Keratinocyte (primary cell): ENCODE measurements at places on chromosomes 1 and 21.

GRCh38 chr1:26686795-26687194, 9.0 kb upstream of the ARID1A start:
- DNase-seq: no peak

DNA sequence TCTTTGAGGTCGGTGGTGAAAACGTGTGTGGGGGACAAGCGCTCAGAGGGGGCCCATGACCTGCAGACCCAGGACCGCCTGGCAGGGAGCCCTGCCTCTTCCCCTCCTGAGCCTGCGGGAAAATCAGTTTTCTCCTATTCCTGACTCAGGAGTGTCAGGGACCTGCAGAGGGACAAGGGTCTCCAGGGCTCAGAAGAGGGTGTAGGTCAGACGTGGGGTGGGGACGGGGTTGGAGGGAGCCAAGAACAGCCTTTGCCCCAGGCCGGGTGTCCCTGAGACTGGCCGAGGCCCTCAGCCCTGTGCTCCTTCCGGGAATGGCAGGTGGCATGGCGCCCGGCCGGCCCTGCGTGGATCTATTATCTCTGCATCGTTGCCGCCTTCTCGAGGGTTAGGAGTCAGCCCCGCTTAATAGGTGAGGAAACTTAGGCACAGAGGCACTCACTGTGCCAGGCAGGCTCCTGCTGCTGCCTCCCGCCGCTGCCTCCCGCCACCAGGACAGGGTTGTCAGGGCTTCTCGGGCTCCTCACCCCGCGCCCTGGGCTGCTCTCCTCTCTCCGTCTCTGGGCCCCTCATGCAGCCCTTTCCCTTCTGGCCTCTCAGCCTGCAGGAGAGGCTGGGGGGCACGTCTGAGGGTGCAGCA, 37.5 kb downstream of the AJAP1 start:
- no peak for DNase-seq

DNA sequence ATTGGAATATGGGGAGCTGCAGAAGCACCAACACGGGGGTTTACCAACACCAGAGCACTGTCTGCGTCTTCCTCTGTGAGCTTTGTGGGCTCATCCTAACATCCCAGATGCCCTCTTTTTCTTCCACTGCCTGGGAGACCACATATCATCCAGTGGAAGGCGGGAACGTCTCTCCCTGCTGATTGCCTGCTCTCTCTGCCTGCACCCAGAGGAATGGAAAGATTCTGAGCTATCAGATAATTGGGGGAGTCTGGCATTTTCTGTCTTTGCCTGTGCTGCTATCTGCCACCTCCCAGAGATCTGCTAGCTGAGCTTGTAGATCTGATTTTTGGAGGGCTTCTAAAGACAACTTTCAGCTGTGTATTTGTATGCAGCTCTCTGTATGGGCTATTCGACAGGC, 166.2 kb upstream of the PLXNA2 start:
- no peak for DNase-seq

DNA sequence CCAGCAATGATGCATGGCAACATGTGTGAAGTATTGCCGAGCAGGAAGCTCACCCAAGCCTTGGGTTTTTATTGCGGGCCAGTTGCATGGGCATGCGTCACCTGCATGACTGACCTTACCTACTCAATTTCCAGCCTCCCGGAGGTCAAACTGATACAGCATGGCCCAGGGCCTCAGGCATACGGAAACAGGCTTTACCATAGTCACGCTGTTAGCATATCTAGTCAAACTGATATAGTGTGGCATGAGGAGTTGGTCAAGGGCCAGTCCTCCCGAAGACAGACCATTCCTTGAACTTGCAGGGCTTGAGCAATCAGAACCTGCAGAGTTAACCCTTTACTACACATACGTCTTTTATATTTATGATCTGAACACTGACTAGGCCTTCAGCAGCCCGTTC, 6.4 kb upstream of the DUSP12 start:
- DNase-seq: no peak

DNA sequence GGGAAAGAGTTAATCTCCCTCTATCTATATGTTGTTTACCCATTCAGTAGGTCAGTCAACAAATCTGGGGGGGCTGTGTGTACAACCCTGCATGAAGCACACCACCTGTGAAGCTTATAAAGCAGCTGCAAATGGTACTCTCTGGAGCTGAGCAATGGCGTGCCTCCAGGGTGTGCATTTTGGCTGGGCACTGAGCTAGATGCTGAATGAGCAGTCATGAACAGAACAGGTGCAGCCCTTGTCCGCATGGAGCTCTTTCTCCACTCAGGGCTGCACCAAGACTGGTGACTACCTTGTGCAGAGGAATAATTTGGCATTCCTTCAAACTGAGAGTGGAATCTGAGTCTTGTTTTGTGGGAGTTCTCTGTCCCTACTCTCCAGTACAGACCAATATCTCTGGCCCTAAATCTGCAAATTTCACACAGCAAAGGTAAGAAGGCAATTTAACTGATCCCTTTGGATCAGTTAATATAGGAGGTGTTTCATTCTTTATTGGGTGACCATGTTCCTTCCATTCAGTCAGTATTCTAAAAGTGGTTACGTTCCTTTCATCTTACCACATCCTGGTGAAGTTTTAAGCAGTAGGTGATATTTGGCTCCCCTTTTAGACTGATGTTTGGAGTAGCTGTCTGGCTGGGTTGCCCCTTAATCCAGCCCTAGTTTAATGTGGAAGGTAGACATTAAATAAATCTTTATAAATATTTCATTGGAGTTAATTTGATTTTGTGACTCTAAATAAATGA, 76.0 kb downstream of the GPR88 start:
- DNase-seq: no peak

DNA sequence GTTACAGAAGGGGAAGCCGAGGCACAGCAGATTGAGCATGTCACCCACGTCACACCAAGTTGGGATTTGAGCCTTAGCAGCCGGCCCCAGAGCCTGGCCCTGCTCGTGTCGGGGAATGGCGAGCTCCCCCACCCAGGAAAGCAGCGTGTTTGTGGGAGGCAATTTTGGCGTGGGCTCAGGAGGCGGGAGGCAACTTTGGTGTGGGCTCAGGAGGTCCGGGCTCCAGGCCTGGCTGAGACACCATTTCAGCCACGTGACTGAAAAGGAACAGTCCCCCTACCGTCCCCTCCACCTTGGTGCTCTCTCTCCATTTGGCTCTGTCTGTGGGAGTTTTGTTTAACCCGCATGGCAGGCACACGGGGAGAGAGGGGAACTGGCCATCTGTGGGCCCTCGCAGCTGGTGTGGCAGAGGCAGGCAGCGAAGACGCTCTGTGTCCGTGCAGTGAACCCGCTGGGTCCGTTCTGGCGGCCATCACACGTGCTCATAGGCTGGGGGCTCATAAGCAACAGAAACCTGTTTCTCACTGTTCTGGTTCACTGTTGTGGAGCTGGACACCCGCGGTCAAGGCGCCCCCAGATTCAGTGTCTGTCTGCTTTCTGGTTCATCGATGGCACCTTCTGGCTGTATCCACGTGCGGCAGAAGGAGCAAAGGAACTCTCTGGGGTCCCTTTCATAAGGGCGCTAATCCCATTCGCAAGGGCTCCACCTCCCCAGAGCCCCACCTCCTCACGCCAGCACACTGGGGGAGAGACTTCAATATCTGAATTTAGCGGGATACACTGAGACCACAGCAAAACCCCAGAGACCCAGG, 110.2 kb downstream of the CRYAA start:
- DNase-seq: no peak

DNA sequence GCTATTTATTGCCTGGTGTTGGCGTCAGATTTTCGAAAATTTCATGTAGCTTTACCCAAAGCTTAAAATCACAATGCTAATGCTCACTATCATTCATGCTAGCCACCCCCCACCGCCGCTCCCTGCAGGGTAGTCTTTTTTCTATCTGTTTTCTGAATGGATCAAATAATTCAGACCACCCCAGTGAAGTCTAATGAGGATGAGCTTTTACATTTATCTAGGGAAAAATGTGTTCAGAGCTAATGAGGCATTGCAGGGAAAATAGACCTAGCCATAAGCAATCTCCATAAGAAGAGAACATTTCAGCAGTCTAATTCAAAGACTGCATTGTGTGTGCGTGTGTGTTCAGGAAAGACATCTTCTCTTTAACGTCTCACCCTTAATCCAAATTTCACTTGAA, 533.0 kb upstream of the PRMT6 start:
- no peak for DNase-seq

- no peak for DNase-seq
These were observed 41.0 kb downstream of the NRIP1 start for GRCh38 chr21:15023776-15024175.

- DNase-seq: no peak
These were observed 1266.9 kb upstream of the ADGRL2 start for GRCh38 chr1:80533775-80534334.

GRCh38 chr1:231040019-231040799, at the start of gene FAM89A:
Gene FAM89A, minus strand, starts transcription at chr1:231040254. Its CDS starts 43 bp downstream, at chr1:231040211.
- no peak for DNase-seq

DNA sequence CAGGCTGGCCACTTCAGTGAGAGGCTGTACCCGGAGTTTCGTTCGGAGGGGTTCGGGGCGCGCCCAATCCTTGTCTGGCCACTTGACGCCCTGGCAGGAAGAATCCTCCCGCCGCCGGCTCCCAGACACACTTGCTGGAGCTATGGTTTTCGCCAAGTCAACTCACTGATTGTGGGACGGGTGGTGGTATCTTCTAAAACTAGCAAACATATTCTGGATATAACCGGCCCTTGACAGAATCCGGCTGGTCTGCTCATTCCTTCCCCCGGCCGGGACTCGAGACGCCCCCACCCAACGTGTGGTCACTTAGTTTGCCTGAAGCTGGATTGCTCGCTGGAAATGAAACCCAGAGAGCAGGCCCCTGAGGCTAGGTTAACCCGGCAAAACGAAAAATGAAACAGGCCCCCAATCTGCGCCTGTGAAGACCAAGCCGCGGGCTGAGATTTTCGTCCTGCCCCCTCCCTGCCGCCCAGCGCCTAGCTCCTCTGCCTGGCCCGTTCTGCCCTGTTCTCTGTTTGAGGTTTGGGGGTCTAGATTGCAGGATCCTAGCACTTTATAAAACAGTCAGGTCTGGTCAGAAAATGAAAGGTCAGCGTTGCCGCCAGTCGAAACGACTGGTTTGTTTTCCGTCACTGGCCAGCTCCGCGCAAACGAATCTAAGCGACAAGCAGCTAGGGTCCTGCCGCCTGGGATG, 4.6 kb downstream of the GFI1 start:
- DNase-seq: no peak

DNA sequence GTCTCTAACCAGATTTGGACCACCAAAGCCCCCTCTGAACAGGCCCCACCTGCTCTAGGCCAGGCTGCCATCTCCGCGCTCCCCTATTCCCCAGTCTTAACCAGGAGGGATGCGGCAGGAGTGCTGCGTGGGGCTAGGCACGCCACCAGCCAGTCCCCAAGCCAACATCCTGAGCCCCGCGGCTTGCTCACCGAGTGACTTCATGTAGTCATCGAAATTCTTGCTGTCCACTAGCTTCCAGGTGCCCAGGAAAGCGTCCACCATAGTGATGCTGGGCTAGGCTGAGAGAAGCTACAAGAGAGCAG, 173 bp downstream of the FABP3 start:
- DNase-seq: no peak

DNA sequence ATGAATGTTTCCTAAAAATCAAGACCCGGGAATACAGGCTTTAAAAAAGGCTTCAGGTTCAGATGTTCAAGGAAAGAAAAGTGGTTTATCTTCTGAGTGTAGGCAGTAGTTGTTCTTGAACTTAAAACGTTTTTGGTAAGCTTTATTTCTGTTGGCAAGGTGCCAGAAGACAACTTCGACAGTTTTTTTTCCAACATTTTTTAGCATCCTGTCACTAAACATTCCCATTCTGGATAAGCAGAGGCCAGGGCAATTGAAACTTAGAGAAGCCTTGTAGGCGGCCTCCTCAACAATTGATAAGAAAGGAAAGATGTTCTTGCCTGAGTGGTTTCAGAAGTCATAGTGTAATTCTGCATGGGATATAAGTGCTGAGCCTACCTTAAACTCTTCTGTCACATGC, 66.7 kb downstream of the PATJ start:
- no peak for DNase-seq

GRCh38 chr1:194208674-194209073, 1022.3 kb upstream of the B3GALT2 start:
- no peak for DNase-seq

GRCh38 chr1:156055281-156056048, 883 bp downstream of the LAMTOR2 start:
- DNase-seq: no peak
